ENCODE measurements at places on chromosomes 5 and 9.
A peak's percentile ranks its signal among the peaks of the same experiment; 100 is the strongest.

DNA sequence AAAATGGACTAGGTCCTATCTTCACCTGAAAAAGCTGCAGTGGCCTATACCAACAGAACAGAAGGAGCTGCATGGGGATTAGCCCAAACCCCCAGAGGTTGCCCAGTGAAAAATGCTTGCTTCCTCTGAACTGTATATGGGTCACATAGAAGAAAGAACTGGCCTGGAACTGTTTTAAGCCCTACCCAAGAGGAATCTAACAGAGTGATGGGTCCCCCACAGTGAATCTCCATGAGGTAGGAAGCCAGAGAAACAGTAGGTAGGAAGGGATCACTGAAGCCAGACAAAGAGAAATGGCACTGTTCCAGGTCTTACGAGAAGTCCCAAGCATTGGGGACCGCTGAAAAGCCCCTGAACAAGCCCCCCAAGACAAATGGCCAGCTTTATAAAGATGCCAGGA lies 28.8 kb upstream of the TRIM32 start:
- DNase-seq: no peak

GRCh38 chr9:87594194-87594593 lies 96.5 kb downstream of the DAPK1 start:
- DNase-seq: no peak

DNA sequence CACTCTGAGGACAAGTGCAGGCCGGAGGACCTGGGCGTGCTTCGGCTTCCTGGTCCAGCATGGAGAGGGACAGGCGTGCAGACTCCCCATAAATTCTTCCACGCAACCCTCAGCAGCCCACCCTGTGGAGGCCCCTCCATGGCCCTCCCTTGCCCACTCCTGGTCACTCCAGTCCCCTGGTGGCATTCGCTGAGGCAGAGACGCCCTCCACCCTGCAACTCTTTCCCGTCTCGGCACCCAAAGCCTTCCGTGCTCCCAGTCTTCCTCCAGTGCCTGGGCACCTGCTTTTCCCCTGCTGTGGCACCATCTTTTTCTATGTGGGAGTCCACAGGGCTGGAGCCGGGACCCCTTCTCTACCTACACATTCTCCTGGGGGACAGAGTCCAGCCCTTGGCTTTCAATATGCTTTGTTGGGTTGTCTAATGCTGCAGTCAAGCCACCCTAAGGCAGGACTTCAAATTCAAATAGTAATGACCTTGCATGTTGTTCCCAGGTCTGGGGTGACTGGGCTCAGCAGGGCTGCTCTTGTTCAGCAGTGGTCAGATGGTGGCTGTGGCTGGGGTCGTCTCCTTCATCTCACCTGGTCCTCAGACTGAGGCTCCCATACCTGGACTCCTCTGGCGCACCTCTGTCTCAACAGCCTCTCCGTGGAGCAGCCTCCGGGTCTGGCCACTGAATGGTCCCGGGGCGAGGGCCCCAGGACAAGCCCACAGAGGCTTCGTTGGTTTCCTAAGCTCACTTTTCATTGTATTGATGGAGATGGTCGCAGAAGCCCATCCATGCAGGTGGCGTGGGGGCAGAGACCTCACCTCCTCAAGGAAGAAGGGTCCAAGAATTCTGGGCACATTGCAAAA lies 15.2 kb downstream of the MRPL36 start:
- DNase-seq: no peak

- DNase-seq: peak; percentile 48
Observed at GRCh38 chr5:3601911-3602782, 6.5 kb downstream of the IRX1 start.

DNA sequence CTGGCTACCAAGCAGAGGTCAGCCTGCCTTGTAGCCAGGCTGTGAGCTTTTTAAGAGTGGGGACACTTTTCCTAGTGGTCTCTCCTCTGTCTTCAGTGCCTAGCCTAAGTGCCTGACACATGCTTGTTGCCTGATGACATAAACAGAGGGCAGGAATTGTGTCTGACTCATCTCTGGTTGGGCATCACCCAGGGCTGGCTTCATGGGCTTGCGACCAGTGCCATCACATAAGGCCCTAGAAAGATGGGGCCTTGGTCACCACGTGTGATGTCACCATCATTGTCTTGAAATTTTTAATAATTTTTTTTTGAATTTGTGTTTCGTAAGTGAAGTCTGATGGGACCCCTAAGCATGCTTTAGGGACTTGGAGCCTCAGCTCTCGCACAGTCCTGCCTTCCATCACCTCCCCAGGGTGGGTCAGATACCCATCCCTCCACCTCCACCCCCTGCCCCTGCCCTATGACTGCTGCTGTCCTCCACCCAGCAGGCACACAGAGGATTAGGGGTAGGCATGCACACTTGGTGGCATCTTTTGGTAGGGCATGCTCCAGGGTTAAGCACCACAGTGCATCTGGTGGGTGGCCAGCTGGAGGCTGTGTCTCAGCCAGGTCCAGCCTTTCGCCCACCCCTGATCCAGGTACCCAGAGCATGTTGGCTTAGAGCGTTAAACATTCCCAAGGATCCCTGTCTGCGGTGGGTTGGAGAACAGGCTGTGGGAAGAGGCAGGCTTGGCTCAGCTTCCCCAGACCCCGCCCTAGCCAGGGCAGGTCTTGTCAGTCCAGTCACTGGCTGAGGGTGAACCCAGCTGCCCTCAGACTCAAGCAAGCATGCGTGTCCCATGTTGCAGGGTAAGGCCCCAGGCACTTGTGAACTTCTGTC lies 80.1 kb upstream of the SH3PXD2B start:
- DNase-seq: no peak

DNA sequence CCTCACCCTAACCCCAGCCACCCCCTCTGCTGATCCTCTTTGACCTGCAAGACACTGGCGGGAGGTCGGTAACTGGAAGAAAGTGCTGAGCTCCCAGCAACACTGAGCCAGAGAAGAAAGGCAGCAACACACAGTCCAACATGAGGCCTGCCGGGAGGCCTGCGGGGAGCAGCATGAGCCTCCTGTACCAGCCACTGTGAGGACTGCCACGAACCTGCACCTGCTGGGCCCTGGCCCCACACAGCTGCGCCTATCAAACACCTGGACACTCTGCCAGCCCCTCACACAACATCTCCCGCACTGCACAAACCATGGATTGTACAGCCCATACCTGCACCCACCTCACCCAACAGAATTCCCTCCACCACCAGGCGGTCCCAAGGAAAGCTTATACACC lies 18.3 kb downstream of the CAMK2A start:
- DNase-seq: no peak

- no peak for DNase-seq
Observed at GRCh38 chr5:110880413-110880812, 141.6 kb downstream of the SLC25A46 start.

- no peak for DNase-seq
Observed at GRCh38 chr5:169561893-169562292, 21.7 kb upstream of the SPDL1 start.

DNA sequence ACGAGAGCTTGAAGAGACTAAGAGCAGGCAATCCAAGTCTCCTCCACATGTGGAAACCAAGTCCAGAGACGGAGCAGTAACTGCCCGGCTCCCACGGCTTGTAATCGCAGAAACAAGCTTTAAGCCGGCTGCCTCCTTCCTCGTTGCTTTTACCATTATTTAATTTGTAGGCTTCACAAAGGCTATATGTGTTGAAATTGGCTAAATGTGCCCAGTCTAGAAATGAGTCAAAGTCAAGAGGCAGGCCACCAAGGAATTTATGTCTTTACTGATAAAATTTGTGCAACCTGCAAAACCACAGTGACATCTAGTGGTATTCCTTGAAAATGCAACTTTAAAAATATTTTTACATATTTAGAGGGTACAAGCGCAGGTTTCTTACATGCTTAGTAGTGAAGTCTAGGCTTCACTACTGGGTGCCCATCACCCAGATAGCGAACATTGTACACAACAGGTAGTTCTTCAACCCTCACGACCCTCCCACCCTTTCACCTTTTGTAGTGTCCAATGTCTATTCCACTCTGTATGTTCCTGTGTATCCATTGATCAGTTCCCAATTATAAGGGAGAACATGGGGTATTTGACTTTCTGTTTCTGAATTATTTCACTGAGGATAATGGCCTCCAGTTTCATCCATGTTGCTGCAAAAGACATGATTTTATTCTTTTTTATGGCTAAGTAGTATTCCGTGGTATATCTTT lies 33.5 kb upstream of the EBF1 start:
- DNase-seq: no peak

GRCh38 chr9:38181232-38181631 lies 112.2 kb upstream of the SHB start:
- no peak for DNase-seq

DNA sequence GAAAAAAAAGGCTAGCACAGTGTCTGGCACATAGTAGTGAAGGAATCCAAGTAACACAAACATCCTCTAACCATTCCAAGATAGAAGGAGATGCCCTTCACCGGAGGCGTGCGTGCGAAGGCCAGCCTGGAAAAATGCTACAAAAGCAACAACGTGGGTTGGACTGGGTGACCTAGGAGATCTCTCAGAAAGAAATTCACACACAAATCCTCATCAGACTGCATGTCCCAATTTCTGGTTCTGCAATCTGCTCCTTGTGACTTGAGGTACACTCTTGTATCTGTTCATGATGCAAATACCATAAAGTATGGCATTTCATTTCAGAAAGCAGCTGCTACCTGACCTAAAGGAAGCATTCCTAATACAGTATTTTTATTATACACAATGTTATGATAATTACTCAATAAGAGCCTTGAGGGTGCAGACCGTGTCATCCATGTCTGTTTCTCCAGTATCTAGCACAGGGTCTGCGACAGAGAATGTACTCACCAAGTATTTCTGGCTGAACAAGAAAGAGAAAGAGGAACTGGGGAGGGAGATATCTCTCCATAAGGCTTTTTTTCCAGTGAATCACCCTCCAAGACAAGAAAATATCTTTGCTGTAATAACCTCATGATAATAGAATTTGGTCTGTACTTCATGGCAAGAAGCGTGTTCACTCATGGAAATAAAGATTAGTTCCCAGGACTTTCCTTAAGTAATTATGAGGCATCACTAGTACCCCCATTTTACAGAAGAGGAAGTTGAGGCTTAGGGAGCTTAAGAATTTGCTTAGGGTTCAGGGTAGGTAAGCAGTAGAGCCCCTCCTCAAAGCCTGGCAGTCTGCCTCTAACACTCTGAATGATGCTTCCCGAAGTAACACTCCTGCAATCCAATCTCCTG lies 138.3 kb downstream of the CDK5RAP2 start:
- DNase-seq: no peak

DNA sequence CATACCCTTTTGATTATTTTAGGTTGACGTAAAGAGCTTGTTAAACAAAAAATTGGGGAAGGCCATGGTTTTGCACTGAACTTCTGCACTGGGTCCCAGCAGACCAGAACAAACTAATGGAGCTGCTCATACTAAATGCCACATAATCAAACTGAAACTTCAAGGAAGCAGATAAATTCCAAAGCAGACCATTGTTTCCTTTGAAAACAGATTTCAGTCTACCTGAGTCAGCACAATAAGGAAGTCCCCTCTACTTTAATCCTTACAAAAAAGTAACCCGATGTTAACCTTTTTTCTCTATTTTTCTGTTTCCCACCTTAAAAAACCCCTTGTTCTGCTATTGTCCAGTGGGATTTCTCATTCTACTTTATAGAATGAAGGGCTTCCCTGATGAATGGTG lies 39.2 kb downstream of the WDR36 start:
- DNase-seq: no peak

- DNase-seq: no peak
Observed at GRCh38 chr9:129879103-129879699, 43.9 kb downstream of the USP20 start.

DNA sequence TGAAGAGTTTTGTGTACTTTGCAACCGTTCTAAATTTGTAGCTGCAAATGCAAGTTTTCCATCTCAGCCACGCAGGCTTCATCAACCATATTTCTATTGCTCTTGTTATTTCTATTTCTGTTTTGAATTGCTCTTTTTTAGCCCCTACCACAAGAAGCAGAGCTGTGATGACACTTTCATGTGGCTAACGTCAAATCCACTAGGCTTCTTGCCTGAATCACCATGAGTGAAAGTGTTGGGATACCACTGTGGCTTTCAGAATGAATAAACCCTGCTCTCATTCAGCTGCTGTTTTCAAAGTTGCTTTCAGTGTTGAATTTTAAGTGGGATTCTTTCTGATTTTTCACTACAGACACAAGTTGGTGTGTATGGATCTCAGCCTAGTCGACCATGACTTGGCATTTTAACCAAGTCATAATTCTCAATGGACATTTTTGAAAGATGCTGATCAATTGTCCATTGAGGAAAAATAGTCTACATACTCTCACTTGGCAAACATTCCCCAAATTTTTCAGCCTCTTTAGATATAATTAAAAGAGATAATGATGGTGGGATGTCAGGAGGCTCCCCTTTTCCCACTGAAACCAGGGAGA lies 41.0 kb upstream of the MTAP start:
- DNase-seq: no peak

DNA sequence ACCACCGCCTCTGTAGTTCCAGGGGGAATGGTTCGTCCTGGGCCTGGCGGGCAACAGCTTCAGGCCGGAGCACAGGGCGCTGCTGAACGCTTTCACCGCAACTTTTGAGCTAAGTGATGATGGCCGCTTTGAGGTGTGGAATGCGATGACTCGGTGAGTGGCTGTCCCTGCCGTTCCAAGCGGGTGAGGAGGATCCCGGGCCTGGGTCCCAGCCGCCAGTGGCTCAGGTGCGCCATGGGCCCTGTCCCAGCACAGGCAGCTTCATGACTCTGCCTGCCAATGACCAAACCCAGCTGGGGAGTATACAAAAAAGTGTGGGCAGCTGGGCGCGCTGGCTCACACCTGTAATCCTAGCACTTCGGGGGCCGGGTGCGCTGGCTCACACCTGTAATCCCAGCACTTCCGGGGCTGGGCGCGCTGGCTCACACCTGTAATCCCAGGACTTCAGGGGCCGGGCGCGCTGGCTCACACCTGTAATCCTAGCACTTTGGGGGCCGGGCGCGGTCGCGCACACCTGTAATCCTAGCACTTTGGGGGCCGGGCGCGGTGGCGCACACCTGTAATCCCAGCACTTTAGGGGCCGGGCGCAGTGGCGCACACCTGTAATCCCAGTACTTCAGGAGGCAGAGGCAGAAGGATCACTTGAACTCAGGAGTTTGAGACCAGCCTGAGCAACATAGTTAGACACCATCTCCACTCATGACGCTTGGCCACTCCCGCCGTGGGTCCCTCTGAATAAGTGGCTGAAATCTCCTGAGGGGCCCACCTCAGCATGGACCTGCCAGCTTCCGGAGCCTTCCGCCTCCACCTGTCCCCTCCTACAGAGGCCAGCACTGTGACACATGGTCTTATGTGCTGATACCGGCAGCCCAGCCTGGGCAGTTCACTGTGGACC lies 1.1 kb downstream of the LCN12 start:
- DNase-seq: peak; percentile 8
